Mesendoderm (in vitro differentiated cells): ENCODE measurements at places on chromosomes 2 and 18.

GRCh38 chr18:12777500-12777944 lies 74.7 kb downstream of the PSMG2 start:
- H3K27me3 ChIP-seq = no peaks in the 10 kb centered on the region
- H3K4me3 ChIP-seq = no peak overlapping the region
- DNase-seq = no peak
- H3K27ac ChIP-seq = no peak overlapping the region
- H3K36me3 ChIP-seq = no peaks in the 10 kb centered on the region

- no peaks in the 10 kb centered on the region for H3K36me3 ChIP-seq
- DNase-seq = peak; percentile 58
- no peak overlapping the region for H3K27ac ChIP-seq
Measured at GRCh38 chr2:169221745-169222369, 140.5 kb downstream of the LRP2 start.

- no peaks in the 10 kb centered on the region for H3K4me1 ChIP-seq
- no peaks in the 10 kb centered on the region for H3K36me3 ChIP-seq
- H3K4me3 ChIP-seq = no peak overlapping the region
- no peak for DNase-seq
Measured at GRCh38 chr2:5521461-5521860, 170.7 kb upstream of the SOX11 start.

DNA sequence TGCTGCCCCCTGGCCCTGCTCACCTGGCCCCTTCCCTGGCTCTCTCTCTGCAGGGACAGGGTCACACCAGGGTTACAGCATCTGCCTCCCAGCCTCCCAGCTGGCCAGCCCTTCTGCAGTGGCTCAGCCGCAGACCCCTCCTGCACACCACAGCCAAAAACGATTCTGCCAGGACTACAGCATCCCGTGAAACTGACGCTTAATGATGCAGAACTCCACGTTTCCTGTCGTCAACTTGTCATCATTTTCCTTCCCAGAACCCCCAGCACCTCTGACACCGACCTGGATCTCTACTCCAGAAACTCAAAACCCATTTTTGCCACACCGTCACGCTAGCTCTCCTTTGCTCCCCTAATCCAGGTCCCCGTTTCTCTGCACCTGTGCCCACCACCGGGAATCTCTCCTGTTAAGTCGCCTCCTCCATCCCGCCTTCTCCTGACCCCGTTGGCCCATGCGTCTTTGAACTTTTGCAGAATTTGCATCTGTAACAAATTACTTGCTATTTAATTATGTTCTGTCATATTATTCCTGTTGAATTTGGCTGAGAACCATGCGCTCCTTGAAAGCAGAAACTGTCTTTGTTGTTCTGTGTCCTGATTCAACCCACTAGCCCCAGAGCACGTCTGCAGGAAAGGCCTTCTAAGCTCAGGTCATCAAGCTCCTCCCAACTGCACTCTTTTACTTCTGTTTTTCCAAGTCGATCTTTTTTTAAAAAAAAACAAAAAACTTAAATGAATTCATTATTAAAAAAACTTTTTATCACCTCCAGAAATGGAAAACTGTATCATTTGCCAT lies 173.2 kb upstream of the COPS8 start:
- no peaks in the 10 kb centered on the region for H3K36me3 ChIP-seq
- no peaks in the 10 kb centered on the region for H3K27me3 ChIP-seq
- no peak for DNase-seq

GRCh38 chr2:142825861-142826260 lies 51.6 kb upstream of the KYNU start:
- no peaks in the 10 kb centered on the region for H3K27me3 ChIP-seq
- no peak for DNase-seq
- H3K4me3 ChIP-seq = no peak overlapping the region
- H3K27ac ChIP-seq = no peak overlapping the region

GRCh38 chr18:31828613-31829012 lies 67.9 kb upstream of the SLC25A52 start:
- H3K27me3 ChIP-seq = no peaks in the 10 kb centered on the region
- no peak for DNase-seq
- no peaks in the 10 kb centered on the region for H3K4me1 ChIP-seq
- H3K27ac ChIP-seq = no peak overlapping the region
- peaks cover 3% of the 10 kb centered on the region for H3K36me3 ChIP-seq
- H3K4me3 ChIP-seq = no peak overlapping the region

DNA sequence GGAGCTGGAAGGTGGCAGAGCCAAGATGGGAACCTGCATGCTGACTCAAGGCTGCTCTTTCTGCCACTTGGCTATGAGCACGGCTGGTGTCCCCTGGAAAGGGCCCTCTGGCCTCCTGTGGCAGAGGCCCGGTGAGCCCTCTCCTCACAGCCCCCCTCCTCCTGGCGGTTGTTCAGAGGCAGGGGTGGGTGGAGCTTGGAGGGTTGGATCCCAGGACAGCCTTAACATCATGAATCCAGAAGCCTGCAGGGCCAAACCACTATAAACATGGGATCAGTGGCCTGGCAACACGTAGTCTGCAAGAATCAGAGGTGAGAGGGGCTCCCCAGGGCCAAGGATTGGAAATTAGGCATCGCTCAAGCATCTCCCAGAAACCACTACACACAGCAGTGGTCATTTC lies 48.5 kb upstream of the LOXHD1 start:
- no peak overlapping the region for H3K27ac ChIP-seq
- no peaks in the 10 kb centered on the region for H3K27me3 ChIP-seq
- H3K36me3 ChIP-seq = no peaks in the 10 kb centered on the region

GRCh38 chr2:11123001-11123809 lies 32.1 kb upstream of the SLC66A3 start:
- no peak overlapping the region for H3K4me3 ChIP-seq
- no peak overlapping the region for H3K27ac ChIP-seq
- H3K36me3 ChIP-seq = no peaks in the 10 kb centered on the region
- no peak for DNase-seq

GRCh38 chr2:148338541-148338940 lies 306.0 kb upstream of the EPC2 start:
- no peak for DNase-seq
- H3K27me3 ChIP-seq = no peaks in the 10 kb centered on the region
- H3K27ac ChIP-seq = no peak overlapping the region
- H3K36me3 ChIP-seq = no peaks in the 10 kb centered on the region
- H3K4me1 ChIP-seq = no peaks in the 10 kb centered on the region
- no peak overlapping the region for H3K4me3 ChIP-seq

GRCh38 chr2:10326707-10327594 lies 24.2 kb downstream of the HPCAL1 start:
- no peak overlapping the region for H3K27ac ChIP-seq

DNA sequence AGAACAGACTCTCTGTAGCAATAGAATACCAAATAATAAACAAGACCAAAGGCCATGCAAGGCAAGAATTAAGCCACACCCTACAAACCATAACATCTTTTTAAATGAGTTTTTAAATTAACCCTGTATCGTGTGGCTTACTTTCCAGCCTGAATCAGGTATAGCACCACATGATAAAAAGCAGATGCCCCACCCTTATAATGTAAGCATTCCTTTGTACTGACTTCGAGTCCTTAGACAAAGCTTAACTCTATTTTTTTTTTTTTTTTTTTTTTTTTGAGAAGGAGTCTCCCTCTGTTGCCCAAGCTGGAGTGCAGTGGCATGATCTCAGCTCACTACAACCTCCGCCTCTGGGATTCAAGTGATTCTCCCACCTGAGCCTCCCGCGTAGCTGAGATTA lies 1.7 kb upstream of the C2orf42 start:
- H3K4me3 ChIP-seq = no peak overlapping the region
- no peaks in the 10 kb centered on the region for H3K36me3 ChIP-seq
- H3K4me1 ChIP-seq = no peaks in the 10 kb centered on the region
- no peaks in the 10 kb centered on the region for H3K27me3 ChIP-seq

DNA sequence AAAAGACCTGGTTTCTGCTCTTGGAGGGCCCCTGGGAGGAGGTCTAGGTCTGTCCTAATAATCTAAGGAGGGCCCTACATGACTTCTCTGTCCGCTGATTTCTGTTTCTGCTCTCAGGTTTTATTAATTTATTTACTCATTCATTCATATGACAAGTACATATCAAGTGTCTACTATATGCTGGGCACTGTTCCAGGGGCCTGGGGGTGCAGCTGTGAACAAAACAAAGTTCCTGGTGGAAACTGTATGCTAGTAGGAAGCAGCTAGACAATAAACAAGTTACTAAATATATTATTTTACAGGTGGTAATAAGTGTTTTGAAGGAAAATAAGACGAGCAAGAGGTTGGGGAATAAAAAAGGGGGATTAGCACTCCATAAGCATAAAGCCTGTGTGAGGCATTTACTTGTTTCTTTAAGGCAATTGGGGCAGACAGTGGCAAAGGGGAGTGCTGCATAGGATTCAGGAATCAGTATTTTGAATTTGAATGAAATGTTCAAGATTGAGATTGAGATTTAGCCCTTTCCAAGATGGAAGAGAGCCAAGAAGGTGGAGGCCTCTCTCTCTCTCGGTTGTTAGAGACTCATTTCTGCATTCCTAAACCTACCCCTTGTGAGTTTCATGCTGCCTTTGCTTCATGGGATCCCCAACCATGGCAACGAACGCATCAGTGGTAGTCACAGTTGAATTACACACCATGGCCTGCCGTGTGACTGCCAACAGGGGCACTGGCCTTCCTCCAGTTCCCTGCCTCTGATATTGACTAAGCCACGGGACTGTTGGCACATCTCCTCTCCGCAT lies 28.3 kb downstream of the DRC1 start:
- no peaks in the 10 kb centered on the region for H3K36me3 ChIP-seq
- no peak overlapping the region for H3K27ac ChIP-seq
- H3K27me3 ChIP-seq = no peaks in the 10 kb centered on the region
- no peaks in the 10 kb centered on the region for H3K4me1 ChIP-seq
- DNase-seq = peak; percentile 14
- H3K4me3 ChIP-seq = no peak overlapping the region

DNA sequence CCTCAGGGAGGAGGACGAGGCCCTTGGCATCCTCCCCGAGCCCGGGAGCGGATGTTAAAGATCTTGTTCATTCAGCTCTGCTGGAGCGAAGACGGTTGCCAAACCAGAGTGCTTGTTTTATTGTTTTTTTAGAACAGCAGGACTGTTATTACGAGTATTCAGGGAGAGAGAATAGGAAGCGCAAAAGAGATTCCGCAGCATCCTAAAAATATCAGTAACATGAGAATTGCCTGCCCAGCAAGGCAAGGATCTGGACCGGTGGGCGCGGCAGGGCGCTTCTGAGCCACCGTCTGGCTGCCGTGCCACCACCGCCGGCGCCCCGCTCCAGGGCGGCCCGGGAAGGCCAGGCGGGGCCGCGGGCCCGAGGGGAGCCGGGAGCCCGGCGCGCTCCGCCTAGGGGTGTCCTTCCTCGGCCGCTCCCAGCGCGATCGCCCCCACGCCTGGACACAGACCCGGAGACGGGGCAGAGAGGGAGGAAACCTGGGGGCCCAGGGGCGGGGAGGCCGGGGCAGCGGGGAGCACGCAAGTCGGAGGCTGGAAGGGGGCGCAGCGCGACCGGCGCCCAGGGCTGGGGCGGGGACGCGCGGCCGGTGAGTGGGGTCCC lies 843 bp downstream of the CYS1 start:
- no peaks in the 10 kb centered on the region for H3K4me1 ChIP-seq
- H3K4me3 ChIP-seq = no peak overlapping the region
- DNase-seq = no peak
- peaks cover 17% of the 10 kb centered on the region for H3K27me3 ChIP-seq
- no peak overlapping the region for H3K27ac ChIP-seq
- H3K36me3 ChIP-seq = no peaks in the 10 kb centered on the region

- no peaks in the 10 kb centered on the region for H3K27me3 ChIP-seq
- H3K4me3 ChIP-seq = no peak overlapping the region
- no peak overlapping the region for H3K27ac ChIP-seq
- no peak for DNase-seq
- H3K36me3 ChIP-seq = no peaks in the 10 kb centered on the region
- H3K4me1 ChIP-seq = no peaks in the 10 kb centered on the region
Measured at GRCh38 chr2:213500881-213501280, 216.6 kb downstream of the SPAG16 start.

GRCh38 chr18:77870199-77870598 lies 620.6 kb downstream of the GALR1 start:
- H3K27ac ChIP-seq = no peak overlapping the region
- no peaks in the 10 kb centered on the region for H3K36me3 ChIP-seq
- no peak overlapping the region for H3K4me3 ChIP-seq
- no peak for DNase-seq

DNA sequence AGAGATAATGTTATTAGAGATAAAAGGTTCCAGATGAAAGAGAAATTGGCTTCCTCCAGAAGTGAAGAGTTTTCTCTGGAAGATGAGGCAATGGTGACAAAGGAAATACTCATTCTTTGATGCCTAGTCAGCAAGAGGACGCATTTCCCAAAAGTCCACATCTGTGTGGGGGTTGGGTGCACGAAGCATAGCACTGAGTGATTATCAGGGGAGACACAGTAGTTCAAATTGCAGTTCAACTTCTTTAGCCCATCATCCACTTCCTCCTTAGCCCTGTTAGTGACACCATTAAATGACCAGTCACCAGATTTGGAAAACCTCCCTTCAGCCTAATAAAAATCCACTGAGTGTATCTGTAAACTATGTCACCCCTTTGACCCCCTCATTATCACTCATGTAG lies 80.9 kb upstream of the PHLPP1 start:
- no peak for DNase-seq
- H3K27ac ChIP-seq = no peak overlapping the region
- no peak overlapping the region for H3K4me3 ChIP-seq
- no peaks in the 10 kb centered on the region for H3K36me3 ChIP-seq
- no peaks in the 10 kb centered on the region for H3K27me3 ChIP-seq

- H3K36me3 ChIP-seq = no peaks in the 10 kb centered on the region
- no peak overlapping the region for H3K27ac ChIP-seq
- H3K4me1 ChIP-seq = no peaks in the 10 kb centered on the region
Measured at GRCh38 chr18:64103986-64104385, 44.9 kb downstream of the LINC00305 start.
